Testis (tissue), 5 donors: ENCODE measurements at places on chromosomes 16 and 17. TPM values are rescaled to one million over a fixed set of nuclear protein-coding genes. Genes with fewer than 3 reads are reported as not detected.
A peak's percentile ranks its signal among the peaks of the same experiment; 100 is the strongest.

Gene RSKR
- total RNA-seq = 38.0 TPM

DNA sequence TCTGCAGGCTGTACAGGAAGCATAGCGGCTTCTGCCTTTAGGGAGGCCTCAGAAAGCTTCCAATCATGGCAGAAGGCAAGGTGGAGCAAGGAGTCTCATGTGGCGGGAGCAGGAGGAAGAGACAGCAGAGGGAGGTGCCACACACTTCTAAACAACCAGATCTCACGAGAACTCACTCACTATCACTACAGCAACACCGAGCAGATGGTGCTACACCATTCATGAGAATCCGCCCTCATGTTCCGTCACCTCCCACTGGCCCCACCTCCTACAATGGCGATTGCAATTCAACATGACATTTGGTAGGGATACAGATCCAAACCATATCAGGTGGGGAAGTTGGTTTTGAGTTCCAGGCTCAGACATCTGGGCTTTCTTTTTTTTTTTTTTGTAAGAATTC is 31.9 kb upstream of the NUDT7 start:
- no peak for DNase-seq

DNA sequence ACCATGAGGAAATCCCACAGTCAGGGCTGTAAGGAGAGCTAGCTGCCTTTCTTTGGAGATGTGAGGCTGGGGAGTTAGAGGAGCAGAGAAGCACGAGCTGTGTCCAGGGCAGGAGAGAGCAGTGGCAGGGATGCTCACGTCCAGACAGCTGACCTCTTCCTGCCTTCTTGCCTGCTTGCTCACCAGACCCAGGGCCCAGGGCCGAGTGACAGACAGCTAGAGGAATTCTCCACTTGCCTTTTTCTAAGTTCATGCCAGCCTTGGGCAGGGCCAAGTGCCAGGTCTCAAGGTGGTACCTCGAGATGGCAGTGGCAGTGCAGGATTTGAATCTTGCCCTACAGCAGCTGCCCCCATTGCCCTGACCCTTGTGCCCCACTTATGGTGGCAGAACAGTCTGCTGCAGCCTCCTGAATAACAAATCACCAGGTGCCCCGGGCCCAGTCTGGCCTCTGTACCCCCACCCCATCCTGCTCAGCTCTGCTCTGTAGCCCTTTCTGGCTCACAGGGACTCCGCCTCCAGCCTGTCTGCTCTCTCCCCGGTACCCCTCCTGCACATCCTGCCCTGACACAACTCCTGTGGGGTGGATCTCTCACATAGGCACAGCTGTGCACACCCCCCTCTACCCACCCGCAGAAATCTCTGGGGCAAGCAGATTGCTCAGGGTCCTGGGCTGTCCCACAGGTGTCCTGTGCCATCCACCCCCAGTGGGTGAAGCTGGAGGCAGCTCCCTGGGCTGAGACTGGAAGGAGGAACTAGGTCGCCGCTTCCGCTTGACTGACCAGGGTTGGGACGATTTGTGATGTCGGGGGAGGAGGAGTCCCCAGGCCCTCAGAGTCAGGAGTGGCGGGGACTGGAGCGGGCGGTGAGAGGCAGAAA is 25.9 kb downstream of the GRIN2C start:
- peak; percentile 26 for DNase-seq

DNA sequence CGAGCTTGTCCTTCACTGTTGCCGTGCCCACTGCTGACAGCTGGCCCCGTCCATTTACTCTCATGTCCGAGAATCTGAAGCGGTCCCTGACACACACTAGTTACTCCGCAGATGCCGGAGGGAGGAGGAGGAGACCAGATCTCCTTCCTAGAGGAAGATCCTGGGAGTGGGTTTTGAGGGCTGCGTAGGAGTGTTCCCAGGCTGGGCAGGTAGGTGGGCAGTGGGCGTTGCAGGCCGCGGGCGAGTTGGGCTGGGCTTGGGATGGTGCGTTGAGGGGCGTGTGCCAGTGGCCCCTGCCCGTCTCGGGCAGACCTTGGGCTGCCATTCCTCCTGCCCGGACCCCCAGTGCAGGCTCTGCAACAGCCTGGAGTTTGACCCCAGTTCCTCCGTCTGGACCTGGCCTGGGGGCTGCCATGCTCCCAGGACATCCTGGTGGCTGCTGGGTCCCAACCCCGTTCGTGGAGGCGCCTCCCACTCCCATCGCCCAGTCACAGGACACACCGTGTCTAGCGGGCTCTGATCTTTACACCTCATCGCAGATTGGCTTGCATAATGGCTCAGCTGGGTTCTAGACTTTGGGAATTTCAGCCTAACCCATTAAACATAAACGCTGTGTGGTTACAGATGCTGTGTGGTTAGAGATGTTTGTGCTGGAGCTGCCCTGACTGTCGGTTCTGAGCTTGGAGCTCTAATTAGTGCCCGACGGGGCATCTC is 22.8 kb downstream of the CACNA1H start:
- DNase-seq = no peak

- DNase-seq = no peak
These were observed 9.8 kb downstream of the CLN3 start for GRCh38 chr16:28482026-28482425.

- DNase-seq = no peak
These were observed 1000.4 kb downstream of the CDH11 start for GRCh38 chr16:64121473-64121872.

GRCh38 chr17:45851022-45851421 is 6.3 kb downstream of the SPPL2C start:
- DNase-seq = no peak

DNA sequence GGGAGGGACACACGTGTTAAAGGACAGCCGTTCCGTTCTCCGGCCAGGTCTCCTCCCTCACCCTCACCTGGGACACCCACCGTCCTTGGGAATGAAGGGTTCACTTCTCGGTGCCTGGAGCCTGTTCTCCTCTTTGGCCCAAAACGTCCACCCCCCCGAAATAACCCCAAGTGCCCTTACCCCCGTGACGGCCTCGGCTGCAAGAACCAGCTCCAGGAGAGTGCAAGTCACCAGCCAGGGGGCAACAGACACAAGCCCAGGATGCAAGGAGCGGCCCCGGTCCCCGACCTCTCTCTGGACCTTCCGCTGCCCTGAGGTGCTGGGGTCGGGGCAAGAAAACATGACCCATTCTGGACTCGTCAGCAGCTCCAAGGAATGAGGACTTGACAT is 20.0 kb upstream of the UBE2I start:
- DNase-seq = no peak

- no peak for DNase-seq
These were observed 146.3 kb downstream of the XYLT1 start for GRCh38 chr16:17324451-17324850.

DNA sequence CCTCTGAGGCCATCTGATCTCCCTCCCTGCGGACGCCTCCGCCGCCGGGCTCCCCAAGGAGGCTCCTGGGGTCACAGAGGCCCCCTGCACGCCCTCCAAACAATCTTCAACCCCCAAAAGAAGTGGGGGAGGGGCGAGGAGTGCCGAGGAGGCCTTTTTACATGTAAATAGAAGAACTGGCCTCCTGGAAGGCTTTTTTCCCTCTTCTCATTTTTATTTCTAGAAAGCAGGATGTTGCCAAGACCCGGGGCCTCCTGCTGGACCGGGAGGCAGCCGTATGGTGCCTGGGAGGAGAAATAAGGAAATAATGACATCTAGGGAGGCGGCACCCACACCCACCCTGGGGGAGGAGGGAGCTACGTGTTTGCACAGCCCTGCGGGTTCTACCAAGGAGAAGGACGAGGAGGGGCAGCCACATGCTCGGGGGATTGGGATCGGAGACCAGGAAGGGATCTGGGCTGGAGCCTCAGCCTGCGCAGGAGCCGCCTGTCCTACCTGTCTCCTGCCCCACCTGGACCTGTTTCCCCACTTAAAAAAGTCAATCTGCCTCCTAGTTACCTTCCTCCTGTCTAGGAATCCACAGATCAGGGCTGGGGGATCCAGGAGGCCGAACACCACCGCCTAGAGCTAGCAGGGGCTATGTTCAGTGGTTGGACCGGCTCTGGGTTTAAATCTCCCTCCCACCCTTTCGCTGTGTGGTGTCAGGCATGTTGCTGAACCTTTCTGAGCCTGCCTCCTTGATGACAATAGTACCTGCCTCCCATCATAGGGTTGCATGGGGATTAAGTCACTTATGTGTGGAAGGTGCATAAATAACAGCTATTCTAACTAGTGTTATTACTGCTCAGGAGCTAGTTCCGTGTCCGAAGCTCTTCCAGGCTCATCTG is 175.7 kb upstream of the GSE1 start:
- peak; percentile 76 for DNase-seq

DNA sequence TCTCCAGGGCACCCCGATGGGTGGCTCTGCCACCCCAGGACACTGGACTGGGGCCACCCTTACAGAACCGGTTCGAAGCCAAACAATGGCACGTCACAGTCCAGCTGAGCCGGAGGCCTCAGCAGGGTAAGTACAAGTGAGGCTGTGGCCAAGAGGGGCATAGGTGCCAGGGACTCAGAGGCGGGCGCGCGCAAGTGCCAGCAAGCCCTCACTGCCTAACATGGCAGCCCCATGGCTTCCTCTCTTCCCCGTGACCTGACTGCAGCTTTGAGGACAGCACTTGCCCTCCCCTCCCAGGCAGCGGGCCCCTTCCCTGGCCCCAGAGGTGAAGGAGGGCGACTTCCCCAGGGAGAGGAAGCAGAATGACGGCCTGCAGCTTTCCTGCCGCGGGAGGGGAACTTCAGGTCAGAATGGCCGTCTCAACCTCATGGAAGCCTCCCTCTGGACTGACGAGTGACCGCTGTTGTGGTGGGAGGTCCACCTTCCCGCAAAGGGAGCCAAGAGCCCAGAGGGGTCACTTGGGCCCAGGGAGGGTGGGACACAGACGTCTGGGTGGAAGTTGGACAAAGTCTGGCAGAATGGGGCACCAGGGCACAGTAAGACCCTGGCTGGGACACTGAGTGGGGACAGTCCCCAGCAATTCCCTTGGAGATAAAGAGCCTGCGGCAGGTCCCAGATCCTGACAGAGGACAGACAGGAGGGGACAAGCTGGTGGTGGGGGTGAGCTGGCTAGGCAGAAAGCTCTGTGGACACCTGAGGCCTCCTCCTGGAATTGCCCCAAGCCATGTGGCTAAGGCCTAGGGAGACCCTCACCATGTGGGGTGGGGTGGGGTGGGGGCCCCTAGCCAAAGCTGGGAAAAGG is 52.1 kb upstream of the TOB1 start:
- DNase-seq = no peak

DNA sequence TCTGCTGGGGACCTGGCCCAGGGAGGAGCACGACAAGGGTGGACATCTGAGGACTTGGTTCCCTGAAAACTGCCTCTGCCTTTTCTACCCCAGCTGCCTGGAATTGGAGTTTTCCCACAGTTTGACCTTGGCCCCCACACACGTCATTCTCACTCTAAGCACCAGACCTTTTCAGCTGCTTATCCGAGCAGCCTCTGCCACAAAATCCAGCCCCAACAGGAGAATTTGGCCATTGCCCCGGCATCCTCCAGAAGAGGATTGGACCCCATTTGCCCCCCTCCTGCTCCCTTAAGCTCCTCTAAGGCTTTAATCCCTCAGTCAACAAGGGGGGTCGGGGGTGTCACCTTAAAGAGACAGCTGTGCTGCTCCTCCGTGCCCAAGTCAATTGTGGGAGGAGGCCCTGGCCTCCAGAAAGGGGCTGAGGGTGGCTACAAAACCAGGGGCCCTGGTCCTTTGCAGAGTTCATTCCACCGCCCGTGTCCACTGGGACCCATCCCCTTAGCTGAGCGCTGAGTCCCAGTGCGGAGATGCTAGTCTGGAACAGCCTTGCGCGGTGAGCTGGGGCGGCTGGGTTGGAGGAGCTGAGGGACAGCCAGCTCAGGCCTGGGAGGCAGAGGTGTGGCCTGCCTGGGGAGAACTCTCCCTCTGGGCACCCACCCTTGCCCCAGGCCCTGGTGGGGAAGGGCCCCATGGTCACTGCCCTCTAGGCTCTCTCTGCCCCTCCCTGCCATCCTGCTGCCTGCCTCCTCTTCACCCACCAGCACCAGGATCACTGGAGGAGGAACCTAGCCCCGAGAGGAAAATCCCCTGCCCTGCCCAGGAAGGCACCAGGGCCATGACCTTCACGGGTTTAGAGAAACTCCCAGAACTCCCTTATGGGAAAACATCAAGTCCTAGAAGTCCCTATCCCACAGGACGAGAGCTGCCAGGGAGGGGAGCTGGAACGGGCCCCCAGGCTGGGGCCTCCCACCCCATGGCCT is 18.8 kb downstream of the TTYH2 start:
- DNase-seq = no peak
